ENCODE measurements at places on chromosomes 5 and 9. TPM values are rescaled to one million over a fixed set of nuclear protein-coding genes. Genes with fewer than 3 reads are reported as not detected.

PHF24 gene
- 0.28 TPM for total RNA-seq

LAMC3 gene
- 0.09 TPM for total RNA-seq

LECT2 gene
- total RNA-seq: not detected

DHFR gene
- total RNA-seq: 9.1 TPM

PSMD5 gene
- total RNA-seq: 57.5 TPM

RPL35 gene
- 2,235 TPM for total RNA-seq

CHSY3 gene
- 3.2 TPM for total RNA-seq

TAF7 gene
- total RNA-seq: 57.8 TPM

SLC34A3 gene
- total RNA-seq: not detected

PCDHB10 gene
- 0.96 TPM for total RNA-seq

PHPT1 gene
- total RNA-seq: 27.1 TPM

DNA sequence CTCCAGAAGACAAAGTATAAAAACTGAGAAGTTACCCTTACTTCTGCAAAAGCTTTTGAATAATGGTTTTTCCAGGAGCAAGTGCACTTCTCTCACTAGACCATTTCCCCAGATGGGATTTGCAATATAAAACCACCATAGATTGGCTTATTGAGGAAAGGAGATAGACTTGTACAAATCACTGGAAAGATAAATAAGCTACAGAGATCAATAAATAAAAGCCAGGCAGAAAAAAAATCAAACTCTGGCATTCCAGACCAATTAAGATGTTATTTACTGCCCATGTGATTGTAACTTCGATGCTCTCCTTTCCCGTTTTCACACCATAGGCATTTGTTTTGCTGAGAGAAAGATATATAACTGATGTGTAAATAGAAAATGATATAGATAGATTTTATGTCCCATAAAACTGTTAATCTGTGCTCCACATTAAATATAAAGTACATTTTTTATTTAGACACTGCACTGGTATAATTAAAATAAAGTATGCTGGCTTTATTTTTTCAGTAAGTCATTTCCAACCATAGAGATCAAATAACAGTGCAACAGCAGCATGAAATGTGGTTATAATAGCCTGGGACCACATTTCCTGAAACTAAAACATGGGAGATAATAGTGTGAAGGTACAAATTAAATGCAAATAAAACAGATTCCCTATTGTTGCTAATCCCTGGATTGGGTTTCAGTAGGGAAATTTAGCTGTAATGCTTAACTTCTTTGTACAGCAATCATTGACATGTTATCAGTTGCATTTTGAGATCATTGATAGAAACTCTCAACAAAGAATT, 177.7 kb downstream of the NR2F1-AS1 start:
- no peak for DNase-seq

DNA sequence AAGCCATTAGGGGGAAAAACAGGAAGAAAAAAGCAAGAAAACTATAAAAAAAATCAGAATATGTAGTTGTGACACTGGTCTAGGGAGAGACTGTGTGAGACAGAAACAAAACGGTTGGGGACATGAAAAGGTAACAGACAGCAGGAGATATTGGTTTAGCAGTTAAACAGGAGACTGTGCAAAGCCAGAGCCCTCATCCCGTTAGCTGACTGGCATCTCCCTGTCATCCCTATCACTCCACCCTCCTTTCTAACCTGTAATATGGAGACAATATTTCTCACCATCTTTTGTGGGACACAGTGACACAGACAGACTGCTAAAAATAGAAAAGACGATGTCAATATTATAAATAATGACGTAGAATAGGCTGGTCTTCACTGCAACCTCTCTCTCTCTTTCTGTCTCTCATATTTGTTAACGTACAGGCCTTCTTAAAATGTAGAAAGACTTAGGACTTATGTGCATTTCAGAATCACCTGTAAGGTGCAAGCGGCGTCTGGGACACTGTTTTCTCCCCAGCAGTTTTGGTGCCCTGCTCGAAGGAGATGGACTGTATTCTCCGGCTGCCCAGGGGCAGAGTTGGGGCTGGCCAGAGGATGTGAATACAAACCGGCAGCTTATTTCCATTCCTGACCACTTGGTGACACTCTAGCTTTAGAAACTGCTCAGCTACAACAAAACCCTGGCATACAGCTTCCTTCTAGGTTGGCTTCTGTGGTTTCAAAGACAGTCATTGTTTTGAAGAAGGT, 190.6 kb downstream of the MAT2B start:
- DNase-seq: no peak

GRCh38 chr9:108434502-108434901, 421.3 kb downstream of the ACTL7B start:
- DNase-seq: no peak

GRCh38 chr5:1521671-1522600, 1.8 kb downstream of the LPCAT1 start:
- peak; percentile 11 for DNase-seq

GRCh38 chr9:113737517-113738271, 138.4 kb upstream of the ZNF618 start:
- DNase-seq: no peak

DNA sequence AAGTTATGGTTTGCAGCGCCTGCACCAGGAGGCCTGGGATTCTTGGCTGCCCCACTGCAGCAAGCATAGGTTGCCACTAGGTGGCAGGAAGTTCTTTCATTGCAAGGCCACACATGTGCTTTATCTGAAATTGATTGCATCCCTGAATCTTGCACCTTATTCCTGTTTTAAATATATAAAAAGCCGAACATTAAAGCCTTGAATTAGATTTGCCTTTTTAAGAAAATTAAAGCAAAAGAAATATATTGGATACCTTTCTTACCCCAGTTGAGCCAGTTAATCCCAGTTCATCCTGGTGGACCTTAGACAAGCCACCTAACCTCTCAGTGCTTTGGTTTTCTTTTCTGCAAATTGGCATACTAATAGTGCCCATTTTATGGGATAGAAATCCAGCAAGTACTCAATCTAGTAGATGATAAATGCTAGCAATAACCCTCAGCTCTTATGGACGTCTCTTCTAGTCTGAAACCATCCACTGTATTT, 6.3 kb upstream of the TRMT10B start:
- no peak for DNase-seq

- DNase-seq: no peak
These were observed 24.1 kb downstream of the ANKH start for GRCh38 chr5:14847471-14847870.

GRCh38 chr9:135240222-135240621, 152.8 kb downstream of the OLFM1 start:
- DNase-seq: no peak

- DNase-seq: no peak
These were observed 83.5 kb downstream of the FEM1C start for GRCh38 chr5:115461093-115461492.

GRCh38 chr9:16278326-16278999, 592.0 kb downstream of the BNC2 start:
- DNase-seq: no peak

DNA sequence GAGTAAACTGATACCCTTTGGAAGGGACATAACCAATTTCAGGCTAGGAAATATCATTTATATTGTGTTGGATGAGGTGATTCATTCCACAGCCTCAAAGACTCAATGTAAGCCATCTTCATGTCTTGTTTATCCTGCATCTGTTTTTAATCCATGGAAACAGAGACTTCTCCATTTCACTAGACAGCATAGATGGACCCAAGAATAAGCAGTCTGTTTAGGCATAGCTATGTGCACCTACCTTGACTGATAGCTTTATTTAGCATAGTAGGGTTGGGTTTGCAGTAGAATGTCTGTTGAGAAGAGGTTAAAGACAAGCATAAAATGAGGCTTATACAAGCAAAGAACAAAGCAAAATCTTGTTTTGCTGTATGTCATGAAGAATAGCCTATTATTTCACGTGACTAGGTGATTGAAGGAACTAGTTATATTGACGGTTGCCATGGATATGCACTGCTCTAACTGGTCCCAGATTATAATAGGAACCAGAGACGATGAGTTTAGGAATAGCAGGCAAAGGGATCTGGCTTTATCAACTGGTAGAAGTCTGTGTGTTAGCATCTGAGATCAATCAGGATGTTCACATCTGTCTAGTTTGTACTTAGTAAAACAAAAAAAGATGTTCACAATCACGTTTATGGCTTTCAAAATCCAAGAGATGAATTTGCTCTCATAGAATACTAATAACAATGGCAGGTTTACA, 154.8 kb upstream of the KLF9 start:
- no peak for DNase-seq

DNA sequence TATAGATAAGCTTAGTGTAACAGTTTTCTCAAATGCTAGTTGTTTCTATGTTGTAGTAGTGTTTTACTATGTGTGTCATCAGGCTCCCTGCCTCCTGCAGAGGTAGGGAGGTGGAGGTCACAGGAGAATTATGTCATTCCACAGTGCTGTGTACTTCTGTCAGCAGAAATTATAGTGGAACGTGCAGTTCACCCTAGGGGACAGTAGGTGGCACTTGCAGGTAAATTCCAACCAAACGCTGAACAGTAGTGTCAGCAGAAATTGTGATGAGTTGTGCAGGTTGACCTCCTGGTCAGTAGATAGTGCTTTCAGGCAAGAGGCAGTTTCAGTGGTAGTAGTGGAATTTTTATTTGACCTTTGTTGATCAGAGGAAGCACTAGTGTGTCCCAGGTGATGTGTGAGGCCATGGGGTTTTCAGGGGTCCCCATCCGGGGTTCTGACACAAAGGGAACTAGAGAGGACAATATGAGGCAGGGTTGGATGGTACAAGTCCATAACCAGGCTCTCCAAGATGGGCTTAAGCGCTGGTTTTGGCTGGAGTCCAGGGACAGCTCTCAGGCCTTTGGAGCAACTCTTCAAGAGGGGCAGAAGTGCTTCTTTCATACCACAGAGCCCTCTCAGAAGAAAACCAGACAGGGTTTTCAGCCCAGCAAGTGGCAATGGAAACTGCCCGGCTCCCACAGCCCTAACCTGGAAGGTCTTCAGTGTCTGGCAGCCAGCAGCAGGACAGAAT, 402.9 kb downstream of the CYLC2 start:
- DNase-seq: no peak

GRCh38 chr9:1007312-1007711, 30.9 kb downstream of the DMRT3 start:
- DNase-seq: no peak

- no peak for DNase-seq
These were observed 1.9 kb downstream of the HOMER1 start for GRCh38 chr5:79512049-79512448.

DNA sequence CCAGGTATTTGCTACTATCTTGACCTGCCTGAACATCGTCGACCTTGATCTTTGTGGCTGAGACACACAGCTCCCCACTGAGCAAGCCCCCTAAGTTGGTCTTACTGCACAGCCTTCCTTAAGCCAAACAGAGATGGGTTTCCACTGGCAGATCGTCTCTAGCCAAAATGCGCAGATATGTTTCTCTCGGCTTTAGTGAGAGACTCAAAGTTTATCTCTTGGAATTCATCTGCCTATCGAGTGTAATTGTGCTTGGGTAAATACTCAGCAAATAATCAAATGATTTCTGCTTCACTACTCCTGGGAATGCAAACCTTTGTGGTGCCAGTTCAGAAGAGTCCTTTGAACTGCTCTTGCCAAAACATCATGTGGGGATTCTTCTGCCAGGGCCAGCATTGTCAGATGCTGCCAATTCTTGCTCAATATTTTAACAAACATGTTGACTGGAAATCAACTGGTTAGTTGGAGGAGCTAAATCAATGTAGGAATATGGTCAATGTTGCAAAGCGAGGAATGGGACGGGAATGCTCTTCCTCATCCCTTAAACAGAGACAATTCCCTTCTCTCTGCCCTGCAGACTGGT, 141.2 kb upstream of the SLC28A3 start:
- no peak for DNase-seq

GRCh38 chr5:143161885-143162540, 241.5 kb downstream of the NR3C1 start:
- DNase-seq: no peak

DNA sequence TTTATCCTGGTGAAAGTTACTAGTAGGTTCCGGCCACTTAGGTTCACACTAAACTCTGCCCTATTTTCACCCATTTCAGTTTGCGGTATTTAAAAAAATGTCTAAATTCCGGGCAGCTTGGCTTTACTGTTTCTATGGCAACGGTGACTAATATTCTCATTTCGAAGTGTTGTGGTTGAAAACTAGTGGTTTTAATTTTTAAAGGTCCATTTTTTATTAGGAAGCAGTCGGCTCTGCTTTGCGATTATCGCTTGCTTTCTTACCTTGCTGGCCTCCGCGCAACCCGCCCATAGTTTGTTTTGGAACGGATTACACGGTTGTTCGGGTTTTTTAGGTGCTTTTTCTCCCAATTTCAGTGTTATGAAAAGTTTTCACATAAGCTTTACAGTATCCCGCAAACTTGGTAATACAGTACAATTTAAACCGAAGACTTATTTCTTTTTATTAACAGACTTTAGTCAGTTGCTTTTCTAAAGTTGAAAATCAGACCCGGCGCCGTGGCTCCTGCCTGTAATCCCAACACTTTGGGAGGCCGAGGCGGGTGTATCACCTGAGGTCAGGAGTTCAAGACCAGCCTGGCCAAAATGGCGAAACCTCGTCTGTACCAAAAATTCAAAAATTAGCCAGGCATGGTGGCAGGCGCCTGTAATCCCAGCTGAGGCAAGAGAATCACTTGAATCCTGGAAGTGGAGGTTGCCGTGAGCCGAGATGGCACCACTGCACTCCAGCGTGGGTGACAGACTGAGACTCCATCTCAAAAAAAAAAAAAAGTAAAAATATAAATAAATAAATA, 1.6 kb downstream of the KDM4C start:
- DNase-seq: no peak

DNA sequence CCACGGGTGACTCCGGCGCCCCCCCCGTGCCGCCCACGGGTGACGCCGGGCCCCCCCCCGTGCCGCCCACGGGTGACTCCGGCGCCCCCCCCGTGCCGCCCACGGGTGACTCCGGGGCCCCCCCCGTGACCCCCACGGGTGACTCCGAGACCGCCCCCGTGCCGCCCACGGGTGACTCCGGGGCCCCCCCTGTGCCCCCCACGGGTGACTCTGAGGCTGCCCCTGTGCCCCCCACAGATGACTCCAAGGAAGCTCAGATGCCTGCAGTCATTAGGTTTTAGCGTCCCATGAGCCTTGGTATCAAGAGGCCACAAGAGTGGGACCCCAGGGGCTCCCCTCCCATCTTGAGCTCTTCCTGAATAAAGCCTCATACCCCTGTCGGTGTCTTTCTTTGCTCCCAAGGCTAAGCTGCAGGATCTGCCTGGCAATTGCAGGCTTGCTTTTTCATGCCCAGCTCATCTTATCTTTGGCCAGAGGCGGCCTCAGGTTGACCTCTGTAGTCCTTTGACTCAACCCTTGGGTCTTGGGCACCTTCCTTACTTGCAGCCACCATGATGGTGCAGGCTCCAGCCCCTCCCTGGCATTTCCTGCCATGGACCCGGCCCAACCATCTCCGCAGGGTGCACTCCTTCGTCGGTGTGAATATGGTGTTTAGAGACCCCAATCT, 9.8 kb downstream of the CEL start:
- DNase-seq: no peak

DNA sequence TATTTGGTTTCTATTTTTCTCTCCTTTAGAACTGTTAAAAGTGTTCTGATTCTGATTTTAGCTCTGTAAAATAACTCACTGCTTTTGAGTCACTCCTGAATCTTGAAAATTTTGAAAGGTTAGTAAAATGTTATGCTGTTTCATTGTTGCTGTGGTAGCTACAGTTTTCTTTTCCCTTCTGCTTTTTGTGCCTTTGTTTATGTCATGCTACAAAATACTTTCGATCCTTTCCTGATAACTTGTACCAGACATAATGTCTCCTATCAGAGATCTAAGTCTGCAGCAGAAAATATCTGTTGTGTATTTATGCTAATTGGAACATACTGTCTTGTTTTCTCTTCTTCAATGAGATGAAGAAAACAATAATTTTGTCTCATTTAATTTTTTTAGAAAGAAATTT, 26.9 kb upstream of the CEP120 start:
- DNase-seq: no peak

GRCh38 chr9:87950765-87951488, 23.4 kb downstream of the CDK20 start:
- no peak for DNase-seq
